GDM1 (cell line): ENCODE measurements at places on chromosomes 1 and 21.

- DNase-seq = no peak
These were observed 62.7 kb downstream of the PLPP3 start for GRCh38 chr1:56516539-56517252.

GRCh38 chr1:230377851-230378250, 48.3 kb downstream of the PGBD5 start:
- no peak for DNase-seq

GRCh38 chr1:185973645-185974044, 239.5 kb downstream of the HMCN1 start:
- no peak for DNase-seq

GRCh38 chr1:7261490-7261889, 476.2 kb downstream of the CAMTA1 start:
- DNase-seq = no peak

DNA sequence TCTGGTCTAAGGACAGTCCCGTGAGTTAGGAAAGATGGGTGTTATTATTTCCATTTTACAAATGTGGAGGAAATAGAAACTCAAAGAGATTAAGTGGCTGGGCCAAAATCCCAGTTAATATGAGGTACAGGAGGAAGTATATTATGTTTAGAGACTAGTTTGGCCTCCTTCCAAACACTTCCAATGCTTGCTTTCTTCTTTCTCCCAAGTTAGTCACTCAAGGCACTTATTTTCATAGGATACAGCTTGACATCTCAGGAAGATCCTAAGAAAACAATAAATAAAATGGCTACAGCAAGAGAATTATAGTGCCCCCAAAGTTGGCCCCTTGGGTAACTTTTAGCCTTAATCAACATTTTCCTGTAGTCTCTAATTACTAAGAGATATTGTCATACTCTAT, 47.5 kb upstream of the IPO9 start:
- DNase-seq = no peak

DNA sequence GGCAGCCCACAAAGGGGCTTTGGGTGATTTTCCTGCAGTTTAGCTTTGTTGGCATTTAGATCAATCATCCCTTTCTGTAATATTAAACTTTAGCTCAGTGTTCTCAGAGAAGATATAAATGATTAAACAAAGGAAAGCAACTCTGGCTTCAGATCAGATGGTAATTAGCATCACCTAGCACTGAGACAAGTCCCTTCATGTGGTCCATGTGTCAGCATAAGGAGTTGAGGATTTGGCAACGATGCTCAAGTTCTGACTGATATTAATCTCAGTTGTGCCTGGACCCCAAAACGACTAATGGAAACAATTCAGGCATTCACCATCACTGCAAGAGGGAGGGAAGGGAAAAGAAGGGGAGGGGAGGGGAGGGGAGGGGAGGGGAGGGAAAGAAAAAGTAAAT, 60.4 kb downstream of the SEC16B start:
- DNase-seq = no peak

DNA sequence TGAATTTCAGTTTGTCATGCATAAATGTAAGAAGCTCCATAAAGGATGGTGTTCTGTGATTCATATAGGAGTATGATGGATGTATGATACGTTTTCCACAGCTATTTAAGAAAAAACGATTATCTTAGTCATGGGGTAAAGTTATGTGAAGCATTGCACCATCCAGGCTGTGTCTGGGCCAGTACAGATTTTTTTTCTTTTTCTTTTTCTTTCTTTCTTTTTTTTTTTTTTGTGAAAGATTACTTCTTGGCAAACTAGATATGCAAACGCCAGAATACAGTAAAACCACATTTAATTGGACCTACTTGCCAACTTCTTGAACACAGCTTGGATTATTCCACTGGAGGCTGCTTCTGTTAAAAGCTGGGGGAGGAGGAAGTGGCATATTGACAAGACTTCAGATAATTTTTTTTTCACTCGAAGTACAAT, 14.9 kb downstream of the ZBTB18 start:
- DNase-seq = no peak

DNA sequence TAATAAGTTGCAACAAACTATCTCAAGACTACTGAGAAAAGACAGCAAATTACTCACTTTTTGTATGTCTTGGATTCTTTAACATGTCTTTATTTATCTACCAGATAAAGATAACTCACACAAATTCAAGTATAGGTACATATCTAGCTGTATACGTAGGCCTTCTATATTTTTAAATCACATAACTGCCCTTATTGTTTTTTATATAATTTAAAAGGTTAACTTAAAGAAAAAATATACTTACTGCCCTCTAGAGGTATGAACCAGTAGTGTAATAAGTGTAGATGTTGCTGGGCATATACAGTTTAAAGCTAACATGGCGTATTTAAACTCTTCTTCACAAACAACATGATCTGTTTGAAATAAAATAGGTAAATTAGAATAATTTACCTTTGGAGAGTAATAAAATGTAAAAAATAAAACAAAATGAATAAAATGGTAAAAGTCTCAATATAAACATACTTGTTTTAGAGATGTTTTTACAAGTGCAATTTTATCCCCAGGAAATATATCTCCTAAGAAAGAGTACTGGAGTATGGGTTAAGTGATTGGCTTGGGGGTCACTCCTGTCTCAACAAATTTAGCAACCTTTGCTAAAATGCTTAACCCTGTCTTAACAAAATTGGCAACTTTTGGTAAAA, 235.2 kb downstream of the KCNT2 start:
- DNase-seq = no peak

DNA sequence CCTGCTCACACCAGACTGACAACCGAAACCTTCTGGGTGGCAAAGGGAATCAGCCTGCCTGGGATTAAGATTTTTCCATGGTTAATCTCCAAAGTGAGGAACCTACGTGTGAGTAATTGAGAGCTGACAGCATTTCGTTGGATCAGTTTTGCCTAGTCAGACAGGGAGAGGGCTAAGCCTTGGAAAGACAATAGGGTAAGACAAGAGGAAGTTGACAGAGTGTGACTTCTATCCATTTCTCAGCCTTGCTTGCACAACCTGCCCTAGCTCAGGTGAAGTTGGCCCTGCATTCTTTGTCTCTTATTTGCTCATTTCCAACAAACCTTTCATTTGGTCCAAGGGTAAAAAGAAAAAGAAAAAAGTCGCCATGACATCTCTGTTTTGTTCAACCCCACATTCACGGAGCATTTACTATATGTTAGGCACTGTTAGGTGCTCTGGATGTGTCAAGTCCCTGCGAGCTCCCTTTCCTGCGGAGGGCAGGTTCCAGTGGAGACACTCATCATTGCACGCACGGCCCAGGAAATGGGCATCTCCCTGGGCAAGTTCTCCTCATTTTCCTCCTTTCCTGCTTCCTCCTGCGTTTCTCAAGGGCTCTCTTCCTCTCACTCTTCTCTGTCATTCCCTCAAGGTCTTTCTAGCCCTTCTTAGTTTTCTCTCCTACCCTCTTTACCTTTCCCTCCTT, 23.3 kb downstream of the KIRREL1 start:
- DNase-seq = no peak

DNA sequence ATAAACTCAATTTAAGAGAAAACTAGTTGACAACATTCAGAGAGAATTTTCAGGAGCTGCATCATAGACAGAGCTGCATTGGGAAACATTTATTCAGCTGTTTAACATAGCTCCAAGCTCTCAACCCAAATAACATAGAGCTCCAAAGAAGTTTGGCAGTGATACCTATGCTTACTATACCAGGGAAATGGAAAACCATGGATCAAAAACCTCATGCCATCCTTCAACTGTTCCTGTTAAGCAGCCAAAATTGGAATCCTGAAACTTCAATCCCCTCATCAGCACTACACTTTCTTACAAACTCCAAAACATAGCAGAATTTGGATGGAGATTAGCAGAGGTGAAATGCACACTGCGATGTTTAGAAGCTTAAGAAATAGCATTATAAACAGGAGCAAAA, 164.4 kb downstream of the USH2A start:
- DNase-seq = no peak

GRCh38 chr1:167165948-167166689, 54.6 kb upstream of the POU2F1 start:
- DNase-seq = no peak

GRCh38 chr1:81472387-81472786, 328.3 kb upstream of the ADGRL2 start:
- DNase-seq = no peak

- DNase-seq = no peak
These were observed 323.6 kb downstream of the MRPL39 start for GRCh38 chr21:25283720-25284119.

- no peak for DNase-seq
These were observed 3.0 kb downstream of the EPS15 start for GRCh38 chr1:51515982-51516648.

- DNase-seq = no peak
These were observed 19.0 kb upstream of the VCAM1 start for GRCh38 chr1:100700586-100700985.

GRCh38 chr1:93080179-93080823, 1.2 kb downstream of the MTF2 start:
- peak; percentile 18 for DNase-seq

DNA sequence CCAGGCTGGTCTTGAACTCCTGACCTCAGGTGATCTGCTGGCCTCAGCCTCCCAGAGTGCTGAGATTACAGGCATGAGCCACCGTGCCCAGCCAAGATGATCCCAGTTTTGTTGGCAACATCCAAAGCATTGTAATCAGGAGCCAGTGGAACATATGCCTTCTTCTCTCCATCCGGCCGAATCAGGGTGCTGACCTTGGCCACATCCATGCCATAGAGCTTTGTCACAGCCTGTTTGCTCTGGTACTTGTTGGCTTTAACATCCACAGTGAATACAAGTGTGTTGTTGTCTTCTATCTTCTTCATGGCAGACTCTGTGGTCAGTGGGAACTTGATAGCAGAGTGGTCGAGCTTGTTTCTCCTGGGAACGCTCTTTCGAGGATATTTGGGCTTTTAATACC, 17.1 kb downstream of the TNFRSF8 start:
- no peak for DNase-seq

DNA sequence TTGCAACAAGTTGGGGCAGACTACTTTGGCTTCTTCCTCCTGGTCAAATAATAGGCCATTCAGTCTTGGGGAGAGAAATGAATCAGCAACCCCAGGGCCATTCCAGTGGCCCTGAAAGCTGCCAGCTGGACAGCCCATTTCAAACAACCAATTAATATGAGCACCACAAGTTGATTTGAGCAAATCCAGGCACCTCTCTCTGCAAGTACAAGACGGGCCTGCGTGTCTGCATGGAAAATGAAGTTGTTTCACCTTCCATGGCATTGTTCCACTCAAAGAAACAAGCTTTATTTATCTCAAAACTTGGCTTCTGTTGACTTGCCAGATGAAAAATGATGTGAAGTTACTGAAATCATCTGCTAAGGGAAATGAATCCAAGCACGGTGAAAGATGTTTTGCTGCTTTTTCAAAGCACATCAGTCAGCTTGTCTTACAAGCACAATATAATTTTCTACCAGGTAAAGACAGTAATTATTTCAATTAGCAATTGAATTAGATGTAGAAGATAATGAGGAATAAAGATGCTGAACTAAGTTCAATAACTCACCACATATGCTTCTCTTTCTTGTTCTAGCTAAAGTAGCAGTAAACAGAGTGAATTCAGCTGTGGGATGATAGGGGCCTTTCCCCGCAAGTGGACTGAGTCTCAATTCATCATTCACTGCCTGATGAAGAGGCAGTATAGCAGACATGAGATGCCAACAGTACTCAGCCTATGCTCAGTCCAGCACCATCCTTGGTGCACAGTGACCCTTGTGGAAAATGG, 95.2 kb upstream of the SSX2IP start:
- no peak for DNase-seq

DNA sequence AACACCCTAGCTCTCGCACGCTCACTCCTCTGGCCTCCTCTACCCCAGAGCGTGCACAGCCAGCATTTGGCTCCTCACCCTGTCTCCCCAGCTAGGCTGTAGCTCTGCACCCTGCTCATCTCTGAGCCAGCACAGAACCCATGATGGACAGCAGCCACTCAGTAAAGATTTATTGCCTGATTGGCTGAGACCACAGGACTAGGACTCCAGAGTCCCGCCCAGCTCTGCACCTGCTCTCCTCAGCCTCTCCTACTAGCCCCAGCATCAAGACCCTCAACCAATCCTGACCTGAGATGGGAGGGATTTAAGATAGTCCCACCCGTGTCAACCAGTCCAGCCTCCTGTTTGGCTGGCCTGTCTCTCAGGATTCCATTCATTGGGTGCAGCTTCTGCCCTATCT, 9.3 kb downstream of the C1QB start:
- DNase-seq = no peak

DNA sequence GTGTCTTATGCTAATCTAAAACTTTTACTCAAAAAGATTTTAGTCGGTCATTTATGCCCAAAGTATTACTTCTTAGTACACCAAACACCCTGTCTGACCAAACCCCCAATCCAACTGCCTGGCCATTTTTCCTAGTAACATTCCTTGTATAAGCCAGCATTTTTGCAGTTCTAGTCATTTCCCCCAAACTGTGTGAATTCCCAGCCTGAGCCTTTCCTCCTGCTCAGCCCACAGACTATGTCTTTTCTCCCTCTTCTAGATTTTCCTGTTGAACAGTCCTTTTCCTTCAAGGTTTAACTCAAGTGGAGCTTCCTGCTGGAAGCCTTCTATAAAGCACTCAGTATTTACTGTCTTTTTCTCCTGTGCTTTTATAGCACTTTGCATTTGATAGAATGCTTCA, 843.8 kb downstream of the USP25 start:
- no peak for DNase-seq

- DNase-seq = no peak
These were observed 42.4 kb downstream of the FNBP1L start for GRCh38 chr1:93490357-93490756.

GRCh38 chr1:48908606-48909005, 131.9 kb upstream of the BEND5 start:
- DNase-seq = no peak

DNA sequence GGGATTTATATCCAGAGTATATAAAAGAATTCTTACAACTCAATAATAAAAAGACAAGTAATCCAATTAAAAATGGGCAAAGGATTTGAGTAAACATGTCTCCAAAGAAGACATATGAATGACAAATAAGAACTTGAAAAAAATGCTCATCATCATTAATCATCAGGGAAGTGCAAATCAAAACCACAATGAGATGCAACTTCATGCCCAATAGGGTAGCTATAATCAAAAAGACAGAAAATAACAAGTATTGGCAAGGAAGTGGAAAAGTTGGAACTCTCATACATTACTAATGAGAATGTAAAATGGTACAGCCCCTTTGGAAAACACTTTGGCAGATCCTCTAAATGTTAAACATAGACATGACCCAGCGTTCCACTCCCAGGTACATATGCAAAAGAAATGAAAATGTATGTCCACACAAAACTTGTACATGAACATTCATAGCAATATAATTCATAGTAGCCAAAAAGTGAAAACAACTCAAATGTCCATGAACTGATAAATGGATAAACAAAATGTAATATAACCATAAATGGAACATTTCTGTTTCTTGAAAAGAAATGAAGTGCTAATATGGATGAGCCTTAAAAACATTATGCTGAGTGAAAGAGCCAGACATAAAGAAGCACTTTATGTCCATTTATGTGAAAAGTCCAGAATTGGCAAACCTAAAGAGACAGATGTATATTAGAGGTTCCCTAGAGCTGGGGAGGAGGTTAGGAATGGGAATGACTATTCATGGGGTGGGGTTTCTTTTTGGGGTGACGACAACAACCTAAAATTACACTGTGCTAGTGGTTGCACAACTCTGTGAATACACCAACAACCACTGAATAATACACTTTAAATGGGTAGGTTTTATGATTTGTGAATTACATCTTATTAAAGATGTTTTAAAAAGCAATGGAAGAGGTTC, 259.7 kb downstream of the RHOU start:
- DNase-seq = no peak
